ENCODE measurements at places on chromosomes 11 and 22.

DNA sequence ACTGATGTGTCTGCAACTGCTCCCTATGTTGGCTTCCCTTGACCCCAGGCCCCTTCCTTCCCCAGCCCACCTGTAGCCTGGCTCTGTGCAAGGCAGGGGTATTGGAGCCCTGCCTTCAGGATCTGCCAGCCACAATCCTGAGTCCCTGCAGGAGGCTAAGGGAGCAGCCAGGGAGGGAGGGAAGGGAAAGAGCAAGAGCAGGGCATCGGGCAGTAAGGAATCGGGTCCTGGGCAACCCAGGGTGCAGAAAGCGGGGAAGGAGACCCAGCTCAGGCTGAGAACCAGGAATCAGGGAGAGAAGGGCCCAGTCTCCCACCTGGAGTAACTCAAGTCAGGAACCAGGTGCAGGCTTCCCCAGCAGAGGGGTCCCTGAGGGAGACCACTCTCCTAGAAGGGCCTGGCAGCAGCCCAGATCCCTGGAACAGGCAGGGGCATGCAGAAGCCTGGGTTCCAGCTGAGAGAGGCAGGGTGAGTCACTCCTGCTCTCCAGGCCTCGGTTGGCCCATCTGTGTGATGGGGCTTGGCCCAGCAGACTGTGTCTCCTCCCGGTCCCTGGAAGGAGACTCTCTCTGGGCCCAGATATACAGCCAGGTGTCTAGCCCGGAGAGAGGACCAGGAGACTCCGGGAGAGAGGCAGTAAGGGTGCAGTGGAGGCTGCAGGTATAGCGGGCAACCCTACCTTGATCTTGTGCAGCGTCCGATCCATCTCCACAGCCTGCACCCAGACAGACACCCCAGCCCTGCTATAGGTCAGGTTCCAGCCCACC, 13.4 kb downstream of the STARD10 start:
- DNase-seq = no peak

DNA sequence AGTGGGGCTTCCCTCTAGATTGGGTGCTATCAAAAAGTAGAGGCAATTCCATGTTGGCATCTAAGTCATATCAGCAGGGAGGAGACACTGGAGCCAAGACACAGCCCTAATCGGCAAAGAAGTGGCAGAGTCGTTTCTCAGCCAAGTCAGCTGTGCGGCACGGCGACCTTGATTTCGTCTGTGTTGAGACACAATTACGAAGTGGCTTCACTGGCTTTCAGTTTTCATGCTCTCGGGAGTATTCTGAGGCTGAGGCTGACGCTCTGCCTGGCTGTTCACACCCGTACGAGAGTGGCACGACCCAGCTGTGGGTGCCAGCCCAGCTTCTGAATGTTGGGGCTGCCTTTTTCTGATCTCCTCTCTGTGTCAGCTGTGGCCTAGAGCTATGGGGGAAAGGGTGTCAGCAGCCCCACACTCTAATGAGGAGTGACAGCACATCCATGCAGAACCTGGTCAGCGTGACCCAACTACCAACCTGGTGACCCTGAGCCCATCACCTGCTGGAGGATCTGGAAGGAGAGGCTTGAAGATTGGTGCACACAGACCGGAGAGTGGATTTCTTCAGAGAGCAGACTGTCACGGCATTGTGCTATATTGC, 105.7 kb upstream of the TMEM45B start:
- DNase-seq = no peak

GRCh38 chr11:86816251-86816726, 15.9 kb downstream of the PRSS23 start:
- DNase-seq = no peak

DNA sequence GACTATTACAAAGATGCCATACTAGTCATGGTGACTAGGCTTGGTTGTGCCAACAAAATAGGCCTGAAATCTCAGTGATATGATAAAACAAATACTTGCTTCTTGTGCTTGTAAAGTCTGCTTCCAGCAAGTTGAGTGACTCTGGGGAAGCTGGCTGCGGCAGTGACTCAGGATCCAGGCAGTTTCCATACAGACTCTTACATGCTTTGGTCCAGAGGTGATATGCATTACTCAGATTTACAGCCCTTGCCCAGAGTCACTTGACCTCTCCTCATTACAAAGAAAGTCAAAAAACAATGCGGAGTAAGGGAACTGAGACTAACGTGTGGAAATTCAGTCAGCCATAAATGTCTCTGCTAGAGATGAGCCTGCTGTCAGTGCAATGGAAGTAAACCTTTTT, 387.5 kb downstream of the KCNA4 start:
- no peak for DNase-seq

DNA sequence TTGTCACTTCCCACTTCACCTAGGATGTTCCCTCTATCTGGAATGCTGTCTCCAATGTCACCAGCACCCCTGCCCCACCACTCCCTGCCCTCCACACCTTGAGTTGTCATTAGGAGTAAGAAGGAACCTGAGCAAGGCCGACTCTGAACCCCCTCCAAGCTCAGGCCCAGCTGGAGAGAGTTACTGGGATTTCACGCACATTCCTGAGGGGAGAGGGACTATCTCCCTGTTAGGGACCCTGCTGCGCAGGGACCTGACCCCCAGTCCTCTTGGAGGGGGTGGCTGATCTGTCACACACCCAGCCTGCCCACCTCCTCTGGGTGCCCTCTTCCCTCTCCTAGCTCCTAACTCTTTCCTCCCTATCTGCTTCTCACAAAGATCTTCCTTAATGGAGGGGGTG, 81.7 kb downstream of the NECTIN1 start:
- DNase-seq = no peak

- DNase-seq = no peak
Observed at GRCh38 chr11:134401825-134402809, 9.9 kb downstream of the B3GAT1 start.

DNA sequence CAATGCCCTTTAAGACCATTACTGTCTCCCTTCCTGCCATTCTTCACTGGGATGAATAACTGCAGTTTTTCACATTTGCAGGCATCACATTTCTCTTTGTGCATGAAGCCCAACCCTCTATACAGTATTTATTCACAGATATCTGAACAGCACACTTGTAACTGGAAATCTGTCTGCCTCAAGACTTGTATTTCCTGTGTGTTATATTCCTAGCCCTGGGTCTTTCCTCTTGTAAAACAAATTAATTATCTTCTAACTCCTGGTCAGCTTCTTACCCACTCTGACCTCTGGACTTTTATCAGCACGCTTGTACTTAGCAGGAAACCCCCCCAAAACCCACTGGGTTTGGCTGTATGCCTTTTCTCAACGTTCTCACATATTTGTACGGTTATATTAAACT, 2.0 kb downstream of the CSRP3 start:
- no peak for DNase-seq

DNA sequence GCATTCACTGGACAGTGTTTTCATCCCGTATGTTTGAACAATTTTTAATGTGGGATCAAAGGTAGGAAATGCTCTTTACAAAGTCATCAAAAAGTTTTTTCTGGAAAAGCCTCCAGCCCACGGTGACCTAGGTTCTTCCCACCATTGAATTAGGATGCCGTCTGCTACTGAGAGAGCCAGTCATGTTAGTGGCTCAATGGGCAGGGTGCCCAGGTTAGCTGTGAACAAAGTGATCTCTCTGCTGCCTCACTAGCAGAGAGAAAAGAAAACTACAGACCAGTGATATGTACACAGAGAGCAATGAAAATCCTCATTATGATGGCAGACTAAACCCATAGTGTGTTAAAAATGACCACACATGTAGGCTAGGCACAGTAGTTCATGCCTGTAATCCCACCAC, 32.4 kb downstream of the KCNQ1 start:
- no peak for DNase-seq

DNA sequence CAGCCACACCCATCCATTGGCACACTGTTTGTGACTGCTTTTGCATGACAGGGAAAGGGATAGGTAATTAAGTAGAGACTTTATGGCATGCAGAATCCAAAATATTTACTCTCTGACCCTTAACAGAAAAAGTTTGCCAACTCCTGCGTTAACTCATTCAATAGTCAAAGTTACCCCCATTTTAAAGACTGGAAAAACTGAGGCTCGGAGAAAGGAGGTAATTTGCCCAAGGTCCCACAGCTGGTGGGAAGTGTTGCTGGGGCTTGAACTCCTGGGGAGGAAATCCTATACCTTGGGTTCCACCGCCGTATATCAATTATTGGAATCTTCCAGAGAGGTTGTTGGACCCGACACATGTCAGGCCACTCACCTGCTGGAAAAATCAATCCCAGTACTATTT, 29.9 kb downstream of the MN1 start:
- DNase-seq = no peak

GRCh38 chr11:125086633-125087296, 23.7 kb downstream of the SLC37A2 start:
- DNase-seq = no peak

DNA sequence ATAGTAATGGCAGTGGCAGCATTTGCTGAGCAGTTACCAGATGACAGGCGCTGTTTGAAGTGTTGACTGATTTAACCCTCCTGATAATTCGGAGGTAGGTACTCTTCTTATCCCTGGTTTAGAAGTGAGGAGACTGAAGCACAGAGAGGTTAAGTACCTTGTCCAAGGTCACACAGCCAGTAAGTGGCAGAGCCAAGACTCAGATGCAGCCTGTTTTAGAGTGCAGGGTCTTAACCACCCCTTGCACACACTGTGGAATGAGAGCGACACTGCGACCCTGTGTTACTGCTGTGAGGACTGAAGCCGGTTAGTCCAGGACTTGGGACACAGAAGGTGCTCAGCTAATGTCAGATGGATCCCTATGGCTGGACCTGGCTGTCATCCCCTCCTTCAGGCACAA, 34.7 kb downstream of the DAGLA start:
- no peak for DNase-seq

- DNase-seq = no peak
Observed at GRCh38 chr11:56706486-56706885, 7.6 kb downstream of the OR9G1 start.

- DNase-seq = no peak
Observed at GRCh38 chr22:37741312-37741795, 44.5 kb downstream of the TRIOBP start.

- no peak for DNase-seq
Observed at GRCh38 chr11:2912498-2912897, 16.7 kb downstream of the PHLDA2 start.

DNA sequence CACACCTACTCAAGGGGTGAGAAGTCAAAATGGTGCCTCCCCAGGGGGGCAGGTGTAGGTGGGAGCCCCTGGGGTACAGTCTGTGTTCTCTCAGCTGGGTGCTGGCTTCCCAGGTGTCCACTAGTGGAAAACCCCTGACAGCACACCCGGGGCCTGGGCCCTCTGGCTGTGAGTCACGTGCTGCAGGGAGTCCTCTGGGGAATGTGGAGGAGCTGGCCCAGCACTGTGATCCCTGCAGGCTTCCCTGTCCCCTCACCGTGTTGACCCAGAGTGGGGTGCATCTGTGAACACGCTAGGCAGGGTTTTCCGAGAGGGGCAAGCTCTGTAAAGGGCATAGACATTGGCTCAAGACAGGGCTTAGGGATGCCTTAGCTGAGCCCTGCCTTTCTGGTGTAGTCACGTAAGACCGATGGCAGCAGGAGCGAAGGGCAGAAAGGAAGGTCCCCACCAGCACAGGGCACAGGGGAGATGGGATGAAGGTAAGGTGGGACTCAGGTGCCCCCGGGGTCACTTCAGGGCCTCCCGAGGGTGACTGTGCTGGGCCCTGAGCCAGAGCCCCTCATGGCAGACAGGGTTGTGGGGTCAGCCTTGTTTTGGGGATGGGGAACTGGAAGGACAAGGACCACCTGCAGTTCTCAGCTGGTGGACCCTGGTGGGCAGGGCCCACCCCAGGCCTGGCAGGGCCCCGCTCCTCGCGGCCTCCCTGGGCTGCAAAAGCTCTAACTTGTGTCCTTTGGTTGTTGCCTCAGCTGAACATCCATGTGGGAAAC, 14.1 kb downstream of the DERL3 start:
- no peak for DNase-seq

DNA sequence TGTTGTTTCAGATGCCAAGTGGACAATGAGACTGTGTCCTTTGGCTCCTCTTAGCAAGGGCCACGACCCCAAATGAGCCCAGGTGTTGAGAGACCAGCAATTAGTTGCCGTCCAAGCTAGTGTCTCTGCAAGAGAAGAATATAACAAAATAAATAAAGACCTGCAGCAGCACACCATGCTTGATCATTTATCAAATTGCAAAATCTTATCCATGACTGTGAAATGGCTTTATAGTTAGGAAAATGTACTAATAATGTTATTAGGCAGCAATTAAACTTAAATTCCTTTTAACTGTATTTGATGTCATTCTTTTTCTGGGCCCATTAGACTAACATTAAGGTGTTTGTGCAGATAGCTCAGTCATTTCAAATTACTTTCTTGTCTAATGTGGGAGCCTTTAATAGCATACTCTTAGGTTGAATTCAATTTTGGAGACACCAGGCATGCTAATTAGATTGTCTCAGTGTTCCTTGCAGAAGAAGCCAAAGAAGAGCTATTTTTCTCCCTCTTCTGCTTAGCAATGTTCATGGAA, 176.1 kb downstream of the RRAS2 start:
- no peak for DNase-seq

DNA sequence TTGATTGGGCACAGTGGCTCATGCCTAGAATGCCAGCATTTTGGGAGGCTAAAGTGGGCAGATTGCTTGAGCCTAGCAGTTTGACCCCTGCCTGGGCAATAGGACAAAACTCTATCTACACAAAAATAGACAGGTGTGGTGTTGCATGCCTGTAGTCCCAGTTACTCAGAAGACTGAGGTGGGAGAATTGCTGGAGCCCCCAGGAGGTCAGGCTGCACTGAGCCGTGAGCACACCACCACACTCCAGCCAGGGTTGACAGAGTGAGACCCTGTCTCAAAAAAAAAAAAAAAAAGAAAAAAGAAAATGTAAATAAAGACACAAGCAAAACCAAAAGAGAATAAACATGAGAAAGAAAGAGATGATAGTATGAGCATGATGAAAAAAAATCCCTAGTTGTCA, 802.4 kb upstream of the ANO3 start:
- DNase-seq = no peak

GRCh38 chr11:1782831-1783724, 19.4 kb upstream of the CTSD start:
- DNase-seq = no peak

GRCh38 chr22:42287174-42287890, 16.9 kb upstream of the TCF20 start:
- DNase-seq = no peak

DNA sequence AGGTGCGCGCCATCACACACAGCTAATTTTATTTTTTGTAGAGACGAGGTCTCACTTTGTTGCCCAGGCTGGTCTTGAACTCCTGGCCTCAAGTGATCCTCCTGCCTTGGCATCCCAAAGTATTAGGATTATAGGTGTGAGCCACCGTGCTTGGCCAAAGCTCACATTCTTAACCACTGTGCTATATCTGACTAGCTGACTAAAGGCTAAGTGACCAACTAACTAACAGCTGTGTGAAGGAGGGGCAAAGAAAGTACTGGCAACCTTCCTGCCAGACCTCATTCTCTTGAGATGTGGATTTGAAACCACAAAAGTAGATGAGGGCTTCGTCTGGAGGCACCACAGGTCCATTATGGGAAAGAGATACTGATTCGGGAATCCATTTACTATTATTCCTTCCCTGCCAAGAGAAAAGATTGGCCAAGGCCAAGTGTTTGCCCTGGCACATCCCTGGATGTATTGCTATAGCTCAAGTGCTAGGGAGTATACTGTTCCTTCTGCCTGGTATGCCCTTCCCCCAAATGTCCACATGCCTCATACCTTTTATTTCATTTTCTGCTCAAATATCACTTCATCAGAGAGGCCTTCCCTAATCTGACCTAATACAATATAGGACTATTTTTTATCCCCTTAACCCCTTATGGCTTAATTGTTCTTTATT, 52.7 kb upstream of the RRM1 start:
- DNase-seq = no peak

GRCh38 chr11:81000735-81001134, 1559.9 kb upstream of the TENM4 start:
- no peak for DNase-seq
